Hypothalamus (tissue), 51 donors: ENCODE measurements at places on chromosomes 6 and 20.

- no peak for DNase-seq
These were observed 124.5 kb downstream of the PHACTR3 start for GRCh38 chr20:59728722-59729430.

DNA sequence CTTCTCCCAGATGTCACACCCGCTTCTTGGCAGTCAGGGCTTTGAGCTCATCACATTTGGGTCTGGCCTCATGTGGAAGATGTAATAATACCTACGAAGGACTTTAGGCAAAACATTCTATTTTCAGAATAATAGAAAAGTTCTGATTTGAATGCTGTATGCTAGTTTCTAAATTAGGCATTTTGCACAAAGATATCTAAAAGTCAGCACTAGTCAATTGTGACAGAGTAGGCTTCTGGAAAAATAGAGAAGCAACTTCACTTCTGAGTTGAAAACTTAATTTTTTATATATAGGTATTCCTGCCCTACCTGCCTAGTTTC is 38.3 kb upstream of the CD2AP start:
- no peak for DNase-seq

- DNase-seq: no peak
These were observed 60.4 kb upstream of the MPC1 start for GRCh38 chr6:166443166-166443565.

- DNase-seq: no peak
These were observed 113.4 kb downstream of the MAP3K4 start for GRCh38 chr6:161104966-161105365.

- DNase-seq: no peak
These were observed 101.6 kb downstream of the ATXN1 start for GRCh38 chr6:16659466-16660156.

DNA sequence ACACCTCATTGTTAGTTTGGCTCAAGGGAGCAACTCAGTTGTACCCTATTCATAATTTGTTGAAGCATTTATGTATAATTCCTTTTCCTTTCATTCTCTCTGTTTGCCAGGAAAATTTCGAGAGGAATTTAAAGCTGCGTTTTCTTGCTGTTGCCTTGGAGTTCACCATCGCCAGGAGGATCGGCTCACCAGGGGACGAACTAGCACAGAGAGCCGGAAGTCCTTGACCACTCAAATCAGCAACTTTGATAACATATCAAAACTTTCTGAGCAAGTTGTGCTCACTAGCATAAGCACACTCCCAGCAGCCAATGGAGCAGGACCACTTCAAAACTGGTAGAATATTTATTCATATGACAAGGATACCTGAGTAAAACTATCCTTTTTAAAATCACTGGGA is 45.2 kb upstream of the GFRAL start:
- DNase-seq: no peak
